ENCODE measurements at places on chromosomes 6 and 20. TPM values are rescaled to one million over a fixed set of nuclear protein-coding genes. Genes with fewer than 3 reads are reported as not detected.
A peak's percentile ranks its signal among the peaks of the same experiment; 100 is the strongest.

- peaks cover 19% of the 10 kb centered on the region for H3K4me1 ChIP-seq
- H3K27ac ChIP-seq = peak overlapping the region; percentile 23
- no peaks in the 10 kb centered on the region for H3K27me3 ChIP-seq
- DNase-seq = no peak
- H3K36me3 ChIP-seq = no peaks in the 10 kb centered on the region
Measured at GRCh38 chr6:167733740-167734661, 92.7 kb upstream of the AFDN start.

GRCh38 chr20:58992911-58993310 is 11.9 kb downstream of the NELFCD start:
- H3K4me3 ChIP-seq = no peak overlapping the region
- no peak for DNase-seq
- H3K4me1 ChIP-seq = no peaks in the 10 kb centered on the region
- H3K36me3 ChIP-seq = peaks cover 92% of the 10 kb centered on the region
- H3K27ac ChIP-seq = no peak overlapping the region
- no peaks in the 10 kb centered on the region for H3K27me3 ChIP-seq

- no peak overlapping the region for H3K4me3 ChIP-seq
- no peak for DNase-seq
- no peaks in the 10 kb centered on the region for H3K27me3 ChIP-seq
- H3K36me3 ChIP-seq = no peaks in the 10 kb centered on the region
- H3K27ac ChIP-seq = peak overlapping the region; percentile 67
Measured at GRCh38 chr6:5764401-5764955, 242.2 kb downstream of the NRN1 start.

DNA sequence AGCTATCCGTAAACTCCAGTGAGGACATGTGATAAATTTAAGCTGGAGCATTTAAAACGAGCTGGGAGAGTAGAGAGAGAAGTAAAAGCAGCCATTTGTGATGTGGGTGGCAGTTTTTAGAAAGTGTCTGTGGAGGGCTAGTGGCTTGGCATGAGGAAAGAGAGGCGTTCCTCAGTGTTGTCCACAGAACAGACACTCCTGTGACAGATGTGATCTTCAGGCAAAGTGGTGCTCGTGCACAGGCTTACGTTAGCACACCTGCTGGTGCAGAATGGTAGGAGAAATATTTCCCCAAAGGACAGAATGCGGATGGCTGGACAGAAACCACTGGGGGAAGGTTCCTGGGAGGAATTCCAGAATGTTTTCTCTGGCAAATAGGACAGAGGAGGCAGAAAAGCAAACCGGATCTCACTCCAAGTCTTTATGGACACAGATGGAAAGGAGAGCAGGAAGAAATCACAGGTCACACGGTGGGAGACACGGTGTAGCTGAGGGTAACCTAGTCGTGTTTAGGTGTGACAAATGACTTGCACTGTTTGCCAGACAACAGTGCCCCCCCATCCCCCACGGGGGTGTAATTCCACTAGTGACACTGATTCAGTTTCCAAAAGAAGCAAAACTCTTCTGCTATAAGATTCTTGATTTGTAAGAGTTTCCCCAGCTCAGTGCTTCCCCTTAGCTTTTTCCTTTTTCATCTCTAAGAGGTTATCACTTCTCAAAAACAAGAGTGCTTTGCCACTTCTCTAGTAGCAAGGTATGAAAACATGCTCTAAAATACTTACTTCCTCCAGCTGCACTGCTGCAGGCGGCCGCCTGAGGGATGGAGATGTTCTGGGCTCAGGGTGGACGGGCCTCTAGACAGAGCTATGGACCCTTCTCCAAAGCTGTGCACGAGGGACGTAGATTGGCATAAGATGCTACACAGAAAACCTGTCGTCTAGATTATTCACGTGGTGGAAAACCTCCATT is 293.2 kb downstream of the QKI start:
- no peaks in the 10 kb centered on the region for H3K36me3 ChIP-seq
- no peaks in the 10 kb centered on the region for H3K27me3 ChIP-seq
- peaks cover 47% of the 10 kb centered on the region for H3K4me1 ChIP-seq
- no peak overlapping the region for H3K4me3 ChIP-seq
- DNase-seq = no peak

DNA sequence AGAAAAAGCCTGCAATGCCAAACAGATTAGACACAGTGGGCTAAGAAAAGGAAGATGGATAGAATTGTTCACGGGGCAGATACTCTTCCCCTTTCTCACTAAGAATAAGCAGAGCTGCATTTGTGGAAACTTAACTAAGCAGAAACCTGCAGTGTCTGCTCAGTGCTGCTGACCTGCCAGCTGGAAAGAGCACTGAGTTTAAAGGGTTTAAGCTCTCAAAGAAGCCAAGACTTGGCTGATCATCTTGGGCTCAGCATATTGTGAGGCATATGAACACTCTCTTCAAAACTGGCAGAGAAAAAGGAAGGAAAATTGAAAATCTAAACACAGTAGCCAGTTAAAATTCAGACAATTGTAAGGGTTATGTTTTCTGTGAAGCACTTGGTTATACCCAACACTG is 711.1 kb upstream of the EPHA7 start:
- no peak overlapping the region for H3K27ac ChIP-seq
- no peaks in the 10 kb centered on the region for H3K36me3 ChIP-seq
- H3K4me3 ChIP-seq = no peak overlapping the region
- DNase-seq = no peak
- no peaks in the 10 kb centered on the region for H3K4me1 ChIP-seq
- H3K27me3 ChIP-seq = no peaks in the 10 kb centered on the region

DNA sequence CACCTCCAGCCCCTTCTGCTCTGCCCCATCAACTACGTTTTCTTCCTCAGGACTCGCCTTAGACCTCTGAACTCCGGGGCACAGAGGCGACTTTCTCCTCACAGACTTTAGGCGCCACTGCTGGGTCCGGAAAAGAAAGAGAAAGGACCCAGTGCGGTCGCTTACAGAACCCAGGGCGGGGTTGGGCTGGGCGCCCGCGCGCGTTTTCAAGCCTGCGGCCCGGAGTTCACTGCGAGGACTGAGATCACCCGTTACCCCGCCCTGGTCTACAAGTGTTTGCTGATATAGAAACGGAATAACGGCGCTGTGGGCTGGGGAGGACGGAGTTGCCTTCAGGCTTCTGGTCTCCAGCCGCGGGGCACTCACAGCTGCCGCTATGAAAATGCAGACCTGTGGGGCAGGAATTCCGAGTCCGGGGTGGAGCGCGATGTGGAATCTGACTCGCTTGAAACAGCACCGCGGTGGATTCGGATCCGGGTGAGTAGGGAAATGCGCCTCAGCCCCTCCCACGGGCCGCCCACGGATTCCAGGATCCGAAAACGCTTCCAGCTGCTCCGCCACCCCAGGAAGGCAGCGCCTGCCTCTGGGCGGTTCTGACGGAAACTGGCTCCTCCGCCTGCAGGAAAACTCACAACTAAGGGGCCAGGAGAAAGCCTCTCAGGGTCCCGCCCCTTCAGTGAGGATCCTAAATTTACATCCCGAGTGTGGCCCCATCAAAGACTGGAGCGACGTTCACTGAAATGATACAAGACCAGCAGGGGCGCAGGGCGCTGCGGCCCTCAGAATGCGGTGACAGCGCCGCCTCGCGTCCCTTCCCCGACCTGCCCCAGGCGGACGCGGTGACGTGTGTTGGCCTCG is 29.4 kb downstream of the HLA-F start:
- H3K4me3 ChIP-seq = peak overlapping the region; percentile 65
- peak overlapping the region; percentile 96 for H3K27ac ChIP-seq
- H3K4me1 ChIP-seq = peaks cover 28% of the 10 kb centered on the region
- peak; percentile 97 for DNase-seq
- H3K27me3 ChIP-seq = no peaks in the 10 kb centered on the region

DNA sequence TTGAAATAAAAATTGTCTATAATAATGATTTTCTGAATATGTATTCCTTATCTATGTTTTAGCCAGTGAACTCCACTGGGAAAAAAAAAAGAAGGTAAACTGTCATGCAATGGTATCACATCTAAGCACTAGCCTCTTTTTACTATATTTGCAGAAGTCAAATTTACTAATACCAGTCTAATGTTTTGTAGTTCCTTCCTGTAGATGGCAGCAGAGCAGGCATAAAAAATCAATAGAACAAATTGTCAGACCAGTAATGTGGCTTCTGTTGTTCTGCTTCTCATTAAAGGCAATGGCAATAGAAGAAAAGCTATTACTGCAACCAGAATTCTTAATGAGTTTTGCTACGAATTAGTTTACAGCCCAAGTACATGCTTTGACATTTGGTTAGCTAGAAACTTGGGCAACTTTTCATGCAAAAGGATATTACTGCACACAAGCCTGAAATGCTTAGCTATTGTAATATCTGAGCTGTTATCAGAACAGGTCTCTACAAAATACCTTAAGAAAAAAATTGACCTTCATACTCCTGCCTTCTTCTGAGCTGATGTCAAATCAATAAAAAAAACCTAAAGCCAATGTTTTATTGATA is 476.9 kb downstream of the KHDRBS2 start:
- no peak for DNase-seq
- no peaks in the 10 kb centered on the region for H3K4me1 ChIP-seq
- no peaks in the 10 kb centered on the region for H3K27me3 ChIP-seq
- H3K27ac ChIP-seq = no peak overlapping the region

DNA sequence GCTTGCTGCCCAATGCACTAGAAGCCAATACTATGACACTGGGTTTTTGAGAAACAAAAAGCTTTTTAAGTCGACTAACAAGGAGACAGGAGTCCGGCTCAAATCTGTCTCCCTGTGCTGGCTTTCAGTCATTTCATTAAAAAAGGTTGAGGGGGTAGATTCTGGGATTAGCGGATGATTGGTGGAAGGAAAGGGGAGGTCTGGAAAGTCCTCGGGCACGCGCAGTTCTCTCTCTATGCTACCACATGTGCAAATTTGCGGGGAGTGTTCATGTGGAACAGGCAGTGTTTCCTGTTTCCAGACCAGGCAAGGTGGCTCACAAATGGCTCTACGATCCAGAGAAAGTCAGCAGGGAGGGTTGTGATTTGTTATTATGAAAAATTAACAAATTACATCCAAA is 89.1 kb upstream of the TOX2 start:
- no peak overlapping the region for H3K27ac ChIP-seq
- H3K4me3 ChIP-seq = no peak overlapping the region
- H3K27me3 ChIP-seq = peaks cover 2% of the 10 kb centered on the region
- DNase-seq = peak; percentile 75
- no peaks in the 10 kb centered on the region for H3K36me3 ChIP-seq
- H3K4me1 ChIP-seq = no peaks in the 10 kb centered on the region

GRCh38 chr6:4402477-4402976 is 267.2 kb upstream of the ECI2 start:
- H3K4me1 ChIP-seq = peaks cover 25% of the 10 kb centered on the region
- peak overlapping the region; percentile 15 for H3K27ac ChIP-seq
- no peak for DNase-seq

DNA sequence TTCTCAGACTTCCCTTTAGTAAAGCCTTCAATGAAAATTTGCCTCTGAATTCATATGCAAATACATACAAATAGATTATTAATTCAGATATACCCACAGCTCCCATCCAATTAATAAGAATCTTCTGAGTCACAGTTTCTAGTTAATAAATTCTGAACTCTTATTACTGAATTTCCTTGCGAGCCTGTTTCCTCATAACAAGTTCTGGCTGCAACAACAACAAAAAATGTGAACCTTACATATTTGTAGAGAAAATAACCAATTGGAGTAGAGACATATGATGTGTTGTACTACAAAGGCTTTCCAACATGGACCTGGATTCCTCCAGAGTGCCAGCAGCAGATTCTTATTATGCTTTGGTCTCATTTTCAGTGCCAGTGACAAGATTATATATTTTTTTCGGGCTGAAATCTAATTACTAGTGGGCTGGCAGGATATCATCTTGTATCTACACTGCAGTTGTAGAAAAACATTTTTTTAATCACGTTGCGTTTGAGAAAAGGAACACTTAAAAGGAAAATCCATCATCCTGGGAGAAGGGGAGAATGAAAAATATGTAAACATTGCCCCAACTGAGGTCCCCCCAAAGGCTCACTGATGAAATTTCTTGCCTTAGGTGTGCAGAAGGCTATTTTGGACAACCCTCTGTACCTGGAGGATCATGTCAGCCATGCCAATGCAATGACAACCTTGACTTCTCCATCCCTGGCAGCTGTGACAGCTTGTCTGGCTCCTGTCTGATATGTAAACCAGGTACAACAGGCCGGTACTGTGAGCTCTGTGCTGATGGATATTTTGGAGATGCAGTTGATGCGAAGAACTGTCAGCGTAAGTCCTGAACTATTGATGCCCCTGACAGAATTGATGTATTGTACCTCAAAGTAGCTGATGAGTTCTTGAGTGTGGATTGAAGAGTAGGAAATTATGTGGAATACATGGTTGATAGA is 404.6 kb downstream of the LAMA2 start:
- DNase-seq = no peak
- H3K36me3 ChIP-seq = peaks cover 12% of the 10 kb centered on the region
- no peaks in the 10 kb centered on the region for H3K27me3 ChIP-seq
- H3K4me1 ChIP-seq = no peaks in the 10 kb centered on the region

DNA sequence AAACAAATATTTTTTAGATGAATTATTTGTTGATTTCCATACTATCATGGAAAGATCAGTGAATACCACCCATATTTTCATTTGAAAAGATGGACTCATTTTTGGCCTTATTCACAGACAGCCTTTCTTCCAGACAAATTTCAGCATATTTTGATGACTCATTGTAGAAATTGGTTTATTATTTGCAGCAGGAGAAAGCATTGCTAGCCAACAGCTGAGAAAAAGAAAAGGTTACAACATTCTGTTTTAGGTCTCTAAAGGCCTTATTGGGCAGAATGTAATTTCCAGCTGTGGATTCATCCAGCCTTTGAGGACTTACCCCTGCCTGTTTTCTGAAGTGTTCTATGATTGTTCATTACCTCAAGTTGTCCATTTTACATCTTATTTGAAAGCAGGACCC is 201.9 kb downstream of the PLCB4 start:
- DNase-seq = no peak
- no peaks in the 10 kb centered on the region for H3K36me3 ChIP-seq
- no peaks in the 10 kb centered on the region for H3K27me3 ChIP-seq
- H3K4me1 ChIP-seq = peaks cover 19% of the 10 kb centered on the region

The OPRM1 gene
- 0.40 TPM for total RNA-seq

All from esophagus muscularis mucosa (tissue), 4 donors.